ENCODE measurements at places on chromosomes 13 and 19. TPM values are rescaled to one million over a fixed set of nuclear protein-coding genes. Genes with fewer than 3 reads are reported as not detected.

The TLE6 gene
- 0.79 TPM for total RNA-seq

The SELENOW gene
- total RNA-seq, result 169 TPM

DNA sequence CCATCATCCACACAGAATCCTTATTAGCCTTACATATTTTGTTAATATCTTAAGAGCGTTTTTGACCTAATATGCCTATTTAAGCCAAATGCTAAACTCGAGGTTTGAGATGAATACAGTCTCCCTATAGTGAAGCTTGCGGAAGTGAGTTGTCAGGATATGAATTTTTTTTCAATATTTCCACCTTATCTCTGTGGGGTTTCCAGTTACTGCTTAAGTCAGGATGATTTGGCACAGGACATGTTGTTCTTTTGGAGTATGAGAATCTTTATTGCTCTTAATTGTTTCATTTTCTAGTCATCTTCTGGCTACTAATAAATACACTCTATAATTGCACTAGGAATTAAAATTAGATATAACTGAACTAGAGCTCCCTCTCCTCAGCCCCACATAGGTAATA, 44.2 kb upstream of the GPC6 start:
- DNase-seq, result no peak

DNA sequence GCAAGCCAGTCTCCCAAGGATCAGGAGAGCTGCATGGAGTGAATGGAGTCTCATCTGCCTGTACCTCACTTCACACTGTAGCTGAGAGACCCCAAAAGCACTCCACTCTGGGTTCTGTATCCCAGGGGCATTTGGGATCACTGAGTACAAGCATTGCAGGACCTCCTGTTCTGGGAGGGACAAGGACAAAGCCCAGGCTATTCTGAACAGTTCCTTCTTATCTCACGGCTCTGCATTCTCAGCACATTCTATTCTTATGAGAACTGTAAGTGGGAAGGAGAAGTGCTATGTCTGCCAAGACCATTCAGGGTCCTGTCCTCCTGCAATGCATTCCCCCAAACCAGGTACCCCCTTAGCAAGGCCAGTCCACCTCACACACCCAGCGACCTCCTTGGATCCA, 42.8 kb downstream of the RNF6 start:
- DNase-seq, result no peak

- DNase-seq, result no peak
Observed at GRCh38 chr19:35704218-35704617, at the start of gene ZBTB32. TSS of gene ZBTB32 (plus strand) at chr19:35704558. CDS start at chr19:35714627, 10,069 bp downstream.
